Right ventricle myocardium inferior (tissue), 1 donor: ENCODE measurements at places on chromosomes 5 and 9.
A peak's percentile ranks its signal among the peaks of the same experiment; 100 is the strongest.

DNA sequence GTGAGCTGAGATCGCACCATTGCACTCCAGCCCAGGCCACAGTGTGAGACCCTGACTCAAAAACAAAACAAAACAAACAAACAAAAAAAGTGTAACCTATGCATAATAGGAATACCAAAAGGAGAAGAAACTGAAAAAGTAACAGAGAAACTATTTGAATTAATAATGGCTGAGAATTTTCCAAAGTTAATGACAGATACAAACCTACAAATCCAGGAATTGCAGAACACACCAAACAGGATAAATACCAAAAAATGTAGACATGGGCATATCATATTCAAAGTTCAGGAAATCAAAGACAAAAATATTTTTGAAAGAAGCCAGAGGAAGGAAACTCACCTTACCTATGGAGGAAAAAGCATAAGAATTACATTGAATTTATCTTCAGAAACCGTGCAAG lies 383.7 kb upstream of the POU5F2 start:
- DNase-seq, result no peak

GRCh38 chr5:155128786-155129512 lies 115.4 kb downstream of the KIF4B start:
- DNase-seq, result no peak

DNA sequence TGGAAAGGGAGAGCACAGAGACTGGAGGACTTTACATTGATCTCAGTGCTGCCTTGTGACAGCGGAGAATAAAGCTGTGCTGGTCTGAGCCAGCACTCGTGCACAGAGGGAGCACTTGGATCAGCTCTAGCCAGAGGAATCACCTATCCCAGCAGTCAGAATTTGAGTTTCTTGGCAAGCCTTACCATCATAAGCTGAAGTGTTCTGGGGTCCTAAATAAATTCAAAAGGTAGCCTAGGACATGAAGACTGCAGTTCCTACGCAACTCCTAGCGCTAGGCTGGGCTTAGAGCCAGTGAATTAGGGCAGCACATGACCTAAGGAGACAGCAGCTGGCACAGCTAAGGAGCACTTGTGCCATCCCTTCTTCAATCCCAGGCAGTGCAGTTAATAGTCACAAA lies 119.5 kb downstream of the HMHB1 start:
- DNase-seq, result no peak

DNA sequence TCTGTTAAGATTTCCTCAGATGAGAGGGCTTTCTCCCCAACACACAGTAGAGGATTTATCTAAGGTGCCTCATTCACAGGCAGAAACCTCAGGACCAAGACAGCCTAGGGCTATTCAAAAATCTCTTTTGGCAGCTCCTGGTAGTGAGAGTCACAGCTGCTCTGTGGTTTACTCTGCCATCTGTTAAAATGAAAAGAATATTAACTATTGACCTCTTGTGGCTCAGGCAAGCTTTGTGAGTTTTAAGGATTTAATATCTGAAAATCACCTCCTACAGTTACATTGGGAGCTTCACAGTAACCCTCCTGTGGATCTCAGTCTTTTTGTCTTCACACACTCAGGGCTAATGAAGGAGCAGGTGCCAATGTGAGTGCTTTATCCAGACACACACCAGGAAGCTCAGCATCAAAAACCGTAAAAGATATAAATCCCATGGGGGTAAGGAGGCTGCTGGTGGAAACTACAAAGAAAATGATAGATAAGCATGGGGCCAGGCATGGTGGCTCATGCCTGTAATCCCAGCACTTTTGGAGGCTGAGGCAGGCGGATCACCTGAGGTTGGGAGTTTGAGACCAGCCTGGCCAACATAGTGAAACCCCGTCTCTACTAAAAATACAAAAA lies 29.7 kb downstream of the PPP1R2B start:
- no peak for DNase-seq

GRCh38 chr9:99030092-99030511 lies 74.8 kb upstream of the TGFBR1 start:
- DNase-seq, result no peak

DNA sequence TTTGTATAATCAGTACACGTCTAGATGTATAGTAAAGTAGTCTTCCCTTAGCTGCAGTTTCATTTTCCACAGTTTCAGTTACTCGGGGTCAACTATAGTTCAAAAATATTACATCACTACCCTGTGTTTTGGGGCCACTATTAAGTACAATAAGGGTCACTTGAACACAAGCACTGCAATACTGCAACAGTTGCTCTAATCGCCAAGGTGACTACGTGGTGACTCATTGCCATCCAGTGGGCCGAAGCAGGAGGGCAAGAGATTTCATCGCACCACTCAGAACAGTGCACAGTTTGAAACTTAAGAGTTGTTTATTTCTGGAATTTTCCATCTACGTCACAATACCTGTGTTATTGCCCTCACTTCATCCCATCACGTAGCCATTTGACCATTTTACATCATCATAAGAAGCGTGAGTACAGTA lies at the start of gene ARL14EPL:
Gene ARL14EPL (plus strand): TSS at position 379 of the 424 bp plus-strand sequence. CDS start 18,994 bp downstream, outside the sequence.
- no peak for DNase-seq

GRCh38 chr9:116491219-116491618 lies 195.9 kb upstream of the TRIM32 start:
- DNase-seq, result no peak

DNA sequence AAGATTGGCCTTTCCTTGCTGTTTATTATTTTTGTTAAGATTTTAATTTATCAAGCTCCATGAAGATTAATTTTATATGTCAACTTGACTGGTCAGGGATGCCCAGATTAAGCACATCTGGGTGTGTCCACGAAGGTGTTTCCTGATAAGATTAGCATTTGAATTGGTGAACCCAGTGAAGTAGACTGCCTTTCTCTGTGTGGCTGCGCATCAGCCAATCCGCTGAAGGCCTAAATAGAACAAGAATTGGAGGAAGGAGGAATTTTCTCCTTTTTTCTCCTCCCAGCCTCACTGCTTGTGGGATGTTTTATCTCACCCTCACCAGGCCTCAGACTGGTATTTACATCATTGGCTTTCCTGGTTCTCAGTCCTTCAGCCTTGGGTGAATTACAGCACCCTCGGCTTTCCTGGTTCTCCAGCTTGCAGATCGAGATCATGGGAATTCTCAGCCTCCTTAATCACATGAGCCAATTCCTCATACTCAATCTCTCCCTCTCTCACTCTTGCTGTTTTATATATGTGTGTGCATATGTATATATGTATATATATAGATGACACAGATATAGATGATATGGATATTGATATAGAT lies 135.4 kb upstream of the SPEF2 start:
- no peak for DNase-seq

- no peak for DNase-seq
Measured at GRCh38 chr9:82988488-82988887, 74.5 kb downstream of the RASEF start.

GRCh38 chr5:137146402-137146890 lies 352.7 kb downstream of the SPOCK1 start:
- no peak for DNase-seq

DNA sequence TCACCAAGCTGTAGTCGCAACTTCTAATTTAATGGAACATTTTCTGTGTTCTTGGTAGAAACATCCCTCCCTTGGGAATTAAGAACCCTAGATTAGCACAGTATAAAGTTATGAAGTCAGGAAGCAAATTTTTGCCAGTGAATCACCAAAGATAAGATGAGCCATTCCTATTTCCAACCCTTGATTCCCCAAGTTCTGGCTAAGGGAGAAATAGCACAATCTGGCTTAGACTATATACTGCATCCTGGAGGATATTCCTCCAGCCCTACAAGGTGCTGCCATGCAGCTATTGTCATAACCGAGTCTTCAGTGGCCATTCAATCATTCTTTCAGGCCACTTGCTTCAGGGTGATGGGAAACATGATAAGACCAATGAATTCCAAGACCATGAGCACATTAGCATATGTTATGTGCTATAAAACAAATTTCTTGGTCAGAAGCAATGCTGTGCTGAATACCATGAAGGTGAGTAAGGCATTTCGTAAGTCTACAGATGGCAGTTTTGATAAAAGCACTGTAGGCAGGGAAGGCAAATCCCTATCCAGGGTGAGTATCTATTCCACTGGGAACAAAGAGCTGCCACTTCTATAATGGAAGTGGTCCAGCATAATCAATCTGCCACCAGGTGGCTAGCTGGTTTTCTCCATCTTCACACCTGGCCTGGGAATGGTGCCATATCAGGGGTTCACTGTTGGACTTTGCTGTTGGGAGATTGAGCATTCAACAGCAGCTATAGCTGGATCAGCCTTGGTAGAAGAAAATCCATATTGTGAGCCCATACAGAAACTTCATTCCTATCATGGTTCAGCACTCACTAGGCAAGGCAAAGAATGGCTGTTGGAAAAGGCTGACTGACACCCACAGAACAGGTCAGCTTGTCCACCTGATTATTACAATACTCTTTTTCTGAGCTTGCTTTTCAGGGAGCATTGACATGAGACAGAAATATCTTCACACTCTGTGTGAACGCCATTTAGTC lies 19.6 kb upstream of the ARL15 start:
- DNase-seq, result no peak

GRCh38 chr5:61604076-61605025 lies 272.3 kb downstream of the ZSWIM6 start:
- DNase-seq, result no peak

DNA sequence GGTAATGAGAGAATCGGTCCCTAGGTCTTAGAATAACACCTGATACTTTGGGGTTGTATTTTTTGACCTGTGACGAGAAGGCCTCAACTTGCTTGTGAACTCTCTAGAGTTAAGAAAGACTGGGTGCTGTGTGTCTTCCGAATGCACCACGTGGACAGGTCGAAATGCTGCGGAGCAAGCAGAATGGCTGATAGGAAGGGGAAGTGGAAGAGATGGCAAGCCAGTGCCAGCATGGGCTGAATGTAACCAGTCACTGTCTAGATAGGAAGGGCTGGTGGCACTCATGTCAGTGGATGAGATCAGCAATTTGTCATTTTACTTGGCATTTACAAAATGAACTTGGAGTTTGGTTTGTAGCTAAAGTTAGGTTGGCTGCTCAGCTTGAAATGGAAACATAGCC lies 5.6 kb downstream of the OTULINL start:
- peak; percentile 84 for DNase-seq

GRCh38 chr5:113295111-113295539 lies 139.7 kb downstream of the TSSK1B start:
- no peak for DNase-seq
